ENCODE measurements at places on chromosomes 1 and 21.

DNA sequence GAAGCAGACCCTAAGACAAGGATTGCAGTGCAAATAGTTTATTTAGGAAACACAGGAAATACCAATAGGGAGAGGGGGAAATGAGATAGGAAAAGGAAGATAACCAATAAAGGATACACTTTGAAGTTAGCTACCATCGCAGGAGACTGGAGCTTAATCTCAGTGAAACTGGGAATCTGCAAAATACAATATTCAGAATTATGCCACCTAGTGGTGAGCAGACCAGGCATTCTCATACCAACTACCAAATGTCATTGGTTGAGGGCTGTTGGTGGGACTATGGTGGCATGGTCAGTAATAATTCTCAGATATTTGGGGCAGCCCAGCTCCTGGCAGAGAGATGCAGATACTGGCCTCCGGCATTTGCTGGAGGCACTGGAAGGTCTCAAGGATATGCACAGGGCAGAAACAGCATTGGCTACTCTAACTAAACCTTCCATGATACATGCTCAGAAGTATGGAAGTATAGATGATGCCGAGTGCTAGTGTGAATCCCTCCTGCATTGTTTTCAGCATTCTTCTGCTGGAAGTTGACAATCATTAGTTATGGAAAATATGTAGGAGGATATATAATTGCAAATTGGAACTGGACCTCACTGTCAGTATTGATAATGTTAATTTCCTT lies 11.8 kb upstream of the ZFP69B start:
- no peak for DNase-seq

DNA sequence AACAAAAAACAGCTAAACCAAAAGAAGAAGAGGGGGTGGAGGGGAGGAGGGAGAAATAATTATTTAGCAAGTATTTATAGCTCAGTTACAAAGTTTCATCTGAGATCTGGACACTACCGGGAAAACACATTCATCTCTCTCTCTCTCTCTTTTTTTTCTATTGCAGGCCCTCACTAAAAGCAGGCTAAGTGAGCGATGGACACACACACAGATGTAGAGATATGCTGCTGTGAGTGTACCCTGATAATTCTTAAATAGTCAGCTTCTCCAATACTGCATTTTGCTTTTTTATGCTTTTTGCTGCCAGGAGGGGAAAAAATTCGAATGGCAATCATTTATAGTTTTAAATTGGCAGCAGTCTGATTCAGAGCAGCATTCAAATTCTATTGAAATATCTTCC lies 65.0 kb downstream of the LPAR3 start:
- DNase-seq, result no peak

- no peak for DNase-seq
Observed at GRCh38 chr1:28173151-28173979, 3.1 kb downstream of the PTAFR start.

DNA sequence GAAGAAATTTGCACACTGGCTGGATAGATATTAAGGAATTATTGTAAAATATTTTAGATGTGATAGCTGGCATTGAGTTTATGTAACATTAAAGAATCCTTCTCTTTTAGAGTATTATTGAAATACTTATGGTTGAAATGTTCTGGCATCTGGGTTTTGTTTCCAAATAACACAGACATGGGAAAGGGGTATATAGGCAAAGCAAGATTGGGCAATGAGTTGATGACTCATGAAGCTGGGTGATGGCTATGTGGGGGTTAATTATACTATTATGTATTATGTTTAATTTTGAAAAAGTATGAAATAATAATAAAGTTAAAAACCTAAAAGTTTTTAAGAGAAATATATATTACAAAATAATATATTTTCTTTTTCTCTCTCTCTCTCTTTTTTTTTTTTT lies 12.5 kb upstream of the PTPN14 start:
- no peak for DNase-seq

DNA sequence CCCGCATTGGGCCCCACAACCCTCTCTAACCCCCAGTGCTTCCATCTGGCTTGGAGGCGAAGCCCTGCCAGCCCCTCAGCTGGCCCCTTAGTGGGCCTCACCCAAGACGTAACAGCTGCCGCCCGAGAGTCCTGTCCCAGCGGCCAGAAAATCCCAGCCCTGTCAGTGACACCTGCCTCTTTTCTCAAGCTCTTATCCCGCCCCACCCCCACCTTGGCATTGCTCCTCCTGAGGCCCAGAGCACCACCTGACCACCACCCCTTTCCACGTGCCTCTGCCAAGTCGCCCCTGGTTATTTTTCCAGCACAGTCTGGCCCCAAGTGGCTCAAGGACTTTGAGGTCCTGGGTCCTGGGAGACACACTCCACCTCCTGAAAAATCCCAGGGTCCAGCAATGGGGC lies 5.9 kb upstream of the CTRC start:
- no peak for DNase-seq

DNA sequence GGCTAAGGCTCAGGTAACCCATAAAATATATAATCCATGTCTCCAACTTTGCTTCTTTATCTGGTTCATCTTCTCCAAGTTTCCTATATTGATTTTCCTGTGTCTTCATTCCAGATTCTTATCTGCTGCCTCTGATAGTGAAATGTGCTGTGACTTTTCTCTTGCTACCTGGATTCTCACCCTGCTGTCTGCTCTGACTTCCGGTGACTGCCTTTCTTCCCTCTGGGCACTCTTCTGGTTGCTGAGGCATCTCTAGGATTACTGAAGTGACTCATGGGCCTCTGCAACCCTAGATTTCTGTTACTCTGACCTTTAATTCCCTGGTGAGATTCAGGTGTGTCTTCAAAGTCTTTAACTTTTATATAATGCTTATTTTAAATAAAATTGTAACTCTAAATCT lies 46.9 kb downstream of the GIPC2 start:
- no peak for DNase-seq

DNA sequence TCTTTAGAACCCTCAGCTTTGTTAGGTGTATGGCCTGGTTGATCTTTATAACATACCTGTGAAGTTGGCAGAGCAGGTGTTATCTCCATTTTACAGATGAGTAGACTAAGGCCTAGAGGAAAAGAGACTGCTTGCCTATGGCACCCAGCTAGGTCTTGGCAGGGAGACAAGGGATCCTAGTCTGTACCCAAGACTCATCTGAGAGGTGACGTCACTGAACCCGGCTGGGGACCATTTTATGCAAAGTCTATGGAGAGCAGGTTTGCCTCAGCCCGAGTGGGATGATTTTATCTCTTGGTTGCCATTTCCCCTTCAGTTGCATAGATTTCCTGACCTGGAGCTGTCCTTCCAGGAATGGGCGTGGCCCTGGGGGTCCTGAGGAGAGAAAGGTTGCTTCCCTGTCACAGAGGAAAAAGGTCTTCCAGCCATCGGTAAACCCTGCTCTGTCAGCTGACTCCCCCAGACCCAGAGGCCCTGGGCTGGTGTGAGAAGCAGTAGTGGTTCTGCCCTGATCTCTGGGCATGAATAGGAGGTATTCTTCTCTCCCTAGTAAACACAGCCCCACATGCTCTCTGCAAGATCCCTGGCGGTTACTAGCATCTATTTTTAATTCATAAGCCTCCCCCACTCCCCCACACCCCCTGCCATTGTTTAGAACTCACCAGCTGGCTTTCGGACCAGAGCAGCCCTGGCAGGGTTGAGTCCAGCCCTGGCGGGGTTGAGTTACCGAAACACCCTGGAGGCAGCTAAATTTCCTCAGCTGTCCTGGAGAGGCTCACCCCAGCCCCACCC lies 19.6 kb downstream of the TMCC2 start:
- no peak for DNase-seq

Data from ureter (tissue), 1 donor.